ENCODE measurements at places on chromosomes 5 and 9.

GRCh38 chr9:7780261-7780988 lies 19.2 kb downstream of the DMAC1 start:
- DNase-seq: no peak

- peak; percentile 38 for DNase-seq
Measured at GRCh38 chr9:136138566-136138965, 19.9 kb upstream of the TMEM250 start.

DNA sequence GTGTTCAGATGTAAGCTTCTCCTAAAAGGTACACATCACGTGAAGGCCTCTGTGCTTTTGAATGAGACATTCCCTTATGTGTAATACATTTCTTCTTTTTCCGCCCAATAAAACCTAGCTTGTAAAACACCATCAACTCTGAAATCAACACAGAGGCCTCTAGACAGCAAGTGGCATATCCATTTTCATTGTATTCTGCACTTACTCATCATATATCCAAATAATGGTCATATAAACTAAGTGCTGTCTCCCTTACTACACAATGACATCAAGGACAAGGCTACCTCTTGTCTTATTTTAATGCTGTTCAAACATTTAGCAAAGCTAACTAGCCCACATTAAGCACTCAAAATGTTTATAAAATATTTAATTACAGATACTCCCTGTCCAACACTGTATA lies 108.5 kb downstream of the ELAVL2 start:
- no peak for DNase-seq

DNA sequence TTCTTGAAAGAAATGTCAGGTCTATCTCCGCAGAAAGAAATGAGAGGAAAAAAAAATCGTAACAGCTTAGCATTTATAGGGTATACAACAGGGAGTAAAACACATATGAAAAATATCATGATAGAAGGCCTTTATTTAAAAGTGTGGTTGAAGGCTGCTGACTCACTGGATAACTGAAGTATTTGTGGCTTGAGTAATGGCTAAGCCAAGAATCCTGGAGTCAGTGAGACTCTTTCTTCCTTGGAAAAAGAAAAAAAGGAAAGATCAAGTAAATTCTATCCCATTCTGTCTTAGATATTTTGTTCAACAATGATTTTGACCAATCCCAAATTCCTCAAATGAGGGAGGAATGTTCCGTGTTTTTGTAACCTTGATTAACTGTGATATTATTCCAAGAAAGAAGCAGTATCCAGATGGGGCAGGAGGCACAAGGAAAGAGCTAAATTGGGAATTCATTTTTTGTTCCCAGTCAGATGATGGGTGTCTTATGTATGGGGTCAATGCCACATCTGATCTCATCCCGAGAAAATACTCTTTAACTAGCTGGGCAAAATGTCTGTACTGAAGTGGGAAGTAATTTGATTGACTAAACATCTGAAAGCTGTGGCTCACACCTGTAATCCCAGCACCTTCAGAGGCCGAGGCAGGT lies 64.3 kb upstream of the MYO10 start:
- no peak for DNase-seq

Measured in stimulated activated CD4-positive, alpha-beta T cell treated with anti-CD3 and anti-CD28 coated beads, Interleukin-2, amount 100 ng/mL, for 48 hours (primary cell).